ENCODE measurements at places on chromosomes 1 and 21. TPM values are rescaled to one million over a fixed set of nuclear protein-coding genes. Genes with fewer than 3 reads are reported as not detected.

The DENND2C gene
- 1.6 TPM for total RNA-seq

The KCNA3 gene
- total RNA-seq: 1.6 TPM

The LCE2B gene
- total RNA-seq: not detected

The SYT14 gene
- total RNA-seq: 3.3 TPM

The ZBTB40 gene
- 11.7 TPM for total RNA-seq

The TRIM63 gene
- 0.11 TPM for total RNA-seq

The PTGFR gene
- total RNA-seq: 17.7 TPM

The EFHD2 gene
- total RNA-seq: 36.0 TPM

The LCE1E gene
- total RNA-seq: not detected

The OLIG2 gene
- not detected for total RNA-seq

The GRIK3 gene
- total RNA-seq: not detected
